ENCODE measurements at places on chromosomes 5 and 9. TPM values are rescaled to one million over a fixed set of nuclear protein-coding genes. Genes with fewer than 3 reads are reported as not detected.

DNA sequence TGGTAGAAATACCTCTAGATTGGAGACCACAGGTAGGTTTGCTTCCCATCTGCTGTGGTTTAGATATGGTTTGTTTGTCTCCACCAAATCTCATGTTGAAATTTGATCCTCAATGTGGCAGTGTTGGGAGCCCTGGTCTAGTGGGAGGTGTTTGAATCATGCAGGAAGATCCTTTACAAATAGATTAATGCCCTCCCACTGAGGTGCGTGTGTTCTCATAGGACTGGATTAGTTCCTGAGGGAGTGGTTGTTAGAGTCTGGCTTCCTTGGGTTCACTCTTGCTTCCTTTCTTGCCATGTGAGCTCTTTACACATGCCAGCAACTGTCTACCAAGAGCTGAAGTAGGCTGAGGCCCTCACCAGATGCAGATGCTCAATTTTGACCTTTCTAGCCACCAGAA is 391.1 kb upstream of the GRIA1 start:
- DNase-seq, result no peak

GRCh38 chr9:118652258-118652657 is 717.0 kb downstream of the BRINP1 start:
- no peak for DNase-seq

GRCh38 chr5:50905996-50906570 is 239.6 kb downstream of the PARP8 start:
- no peak for DNase-seq

DNA sequence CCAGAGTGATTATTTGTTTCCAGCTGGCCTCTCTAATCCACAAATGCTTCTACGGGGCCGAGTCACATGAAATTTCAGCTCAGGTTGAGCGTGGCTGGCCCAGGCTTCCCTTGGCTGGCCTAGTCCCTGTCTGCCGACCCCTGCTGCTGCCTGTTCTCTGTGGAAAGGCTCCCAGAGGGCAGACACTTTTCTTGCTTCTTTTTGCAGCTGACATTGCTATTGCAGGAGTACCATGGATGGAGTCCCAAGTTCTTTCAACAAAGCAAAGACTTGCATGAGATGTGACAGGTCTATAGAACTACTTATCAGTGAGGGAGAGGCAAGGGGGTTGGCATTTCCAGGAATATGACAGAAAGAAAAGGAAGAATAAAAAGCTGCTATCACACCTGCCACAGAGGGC is 287.4 kb upstream of the ARRDC3 start:
- no peak for DNase-seq

DNA sequence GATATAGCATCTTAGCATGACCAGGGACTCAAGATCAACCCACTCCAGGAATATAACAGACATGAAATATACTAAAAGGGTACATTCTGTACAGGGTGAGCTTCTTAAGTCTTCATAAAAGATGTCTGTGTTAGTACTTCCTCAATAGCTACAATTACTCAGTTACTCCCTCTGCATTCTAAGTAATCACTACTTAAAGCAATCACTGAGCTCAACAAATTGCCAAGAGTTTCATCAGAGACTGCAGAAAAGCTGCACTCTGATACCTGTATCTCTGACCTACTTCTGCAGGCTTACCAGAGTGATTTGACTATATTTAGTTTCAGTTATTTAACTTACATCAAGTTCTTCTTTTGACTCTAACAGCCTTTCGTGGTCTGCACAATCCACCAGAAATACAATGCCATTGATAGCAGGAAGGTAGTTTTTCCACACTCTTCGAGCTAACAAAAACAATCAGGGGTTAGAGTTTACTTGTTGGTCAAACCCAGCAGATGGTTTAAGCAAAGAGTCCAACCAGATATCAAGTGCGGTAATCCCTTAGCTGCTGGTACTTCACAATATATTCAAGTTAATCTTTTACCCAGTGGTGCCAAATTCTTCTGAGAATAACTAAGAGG is 23.3 kb downstream of the SAR1B start:
- no peak for DNase-seq

DNA sequence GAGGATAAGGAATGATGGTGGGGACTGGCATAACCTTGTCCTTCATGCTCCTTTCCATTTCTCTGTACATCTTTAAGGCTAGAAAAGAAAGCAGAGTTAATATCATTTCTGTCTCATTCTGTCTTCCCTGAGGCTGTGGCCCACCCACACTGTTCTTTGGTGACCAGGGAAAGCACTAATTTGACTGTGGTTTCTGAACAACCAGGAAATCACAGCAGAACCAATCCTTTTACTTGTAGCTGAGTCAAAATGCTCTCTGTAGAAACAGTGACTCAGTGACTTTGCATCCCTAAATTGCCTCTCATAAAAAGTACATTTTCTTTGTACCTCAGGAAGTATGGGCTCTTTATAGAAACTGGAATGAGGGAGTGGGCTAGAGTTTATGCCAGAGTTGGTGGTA is 28.1 kb downstream of the IL33 start:
- DNase-seq, result peak; percentile 40

- no peak for DNase-seq
Measured at GRCh38 chr5:151123897-151124751, 33.5 kb downstream of the ANXA6 start.

GRCh38 chr9:107935931-107936330 is 446.4 kb upstream of the KLF4 start:
- DNase-seq, result no peak

DNA sequence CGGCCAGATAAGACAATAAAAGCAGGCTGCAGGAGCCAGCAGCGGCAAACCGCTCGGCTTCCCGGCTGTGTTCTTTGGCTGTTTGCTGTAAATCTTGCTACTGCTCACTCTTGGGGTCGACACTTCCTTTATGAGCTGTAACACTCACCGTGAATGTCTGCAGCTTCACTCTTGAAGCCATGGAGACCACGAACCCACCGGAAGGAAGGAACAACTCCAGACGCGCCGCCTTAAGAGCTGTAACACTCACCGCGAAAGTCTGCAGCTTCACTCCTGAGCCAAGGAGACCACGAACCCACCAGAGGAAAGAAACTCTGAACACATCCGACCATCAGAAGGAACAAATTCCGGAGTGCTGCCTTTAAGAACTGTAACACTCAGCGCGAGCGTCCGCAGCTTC is 451.7 kb downstream of the AGTPBP1 start:
- DNase-seq, result peak; percentile 79

- DNase-seq, result no peak
Measured at GRCh38 chr5:145588113-145588512, 247.0 kb downstream of the PRELID2 start.

DNA sequence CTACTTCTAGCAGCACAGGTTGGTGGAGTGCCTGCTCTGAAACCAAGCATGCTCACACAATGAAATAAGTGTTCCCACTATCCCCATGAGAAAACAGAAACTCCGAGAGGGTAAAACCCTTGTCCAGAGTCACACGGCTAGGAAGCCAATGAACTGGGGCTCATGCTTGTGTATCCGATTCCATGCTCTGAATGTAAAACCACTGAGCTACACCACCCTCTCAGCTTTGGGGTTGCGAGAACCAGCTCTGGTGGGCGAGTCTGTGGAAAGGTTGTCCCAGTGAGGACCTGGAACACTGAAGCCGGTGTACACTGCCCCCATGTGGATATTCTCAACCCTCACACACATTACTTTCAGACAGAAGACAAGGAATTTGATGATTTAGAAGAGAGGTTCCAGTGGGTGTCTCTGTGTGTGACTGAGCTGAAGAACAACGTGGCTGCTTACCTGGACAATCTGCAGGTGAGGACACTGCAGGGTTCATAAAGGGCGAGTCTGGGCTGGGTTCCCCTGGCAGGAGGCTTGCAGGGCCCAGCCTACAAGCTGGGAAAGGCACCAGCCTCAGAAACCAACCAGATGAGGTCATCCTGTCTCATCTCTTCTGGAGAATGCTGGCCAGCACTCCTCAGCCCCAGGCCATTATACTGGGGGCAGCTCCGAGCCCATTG is 37.4 kb downstream of the ARHGEF37 start:
- peak; percentile 57 for DNase-seq

DNA sequence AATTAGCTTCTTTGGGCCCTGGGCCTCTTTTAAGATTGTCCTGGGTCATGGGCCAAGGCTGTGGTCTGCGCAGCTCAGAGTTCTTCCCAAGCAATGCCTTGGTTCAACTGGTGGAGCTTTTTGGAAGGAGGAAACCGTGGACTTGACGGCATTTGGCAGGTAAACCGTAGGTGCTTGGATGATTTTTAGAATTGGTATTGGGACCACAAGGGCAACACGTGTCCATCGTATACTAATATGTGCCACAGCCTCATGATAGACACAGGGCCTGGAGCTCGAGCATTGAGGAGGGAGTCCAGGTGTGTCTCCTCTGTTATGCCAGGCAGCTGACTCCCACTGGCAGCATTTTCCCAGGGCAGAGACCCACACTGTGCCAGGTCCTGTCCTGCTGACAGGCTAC is 120.9 kb upstream of the PITX1 start:
- DNase-seq, result peak; percentile 28

DNA sequence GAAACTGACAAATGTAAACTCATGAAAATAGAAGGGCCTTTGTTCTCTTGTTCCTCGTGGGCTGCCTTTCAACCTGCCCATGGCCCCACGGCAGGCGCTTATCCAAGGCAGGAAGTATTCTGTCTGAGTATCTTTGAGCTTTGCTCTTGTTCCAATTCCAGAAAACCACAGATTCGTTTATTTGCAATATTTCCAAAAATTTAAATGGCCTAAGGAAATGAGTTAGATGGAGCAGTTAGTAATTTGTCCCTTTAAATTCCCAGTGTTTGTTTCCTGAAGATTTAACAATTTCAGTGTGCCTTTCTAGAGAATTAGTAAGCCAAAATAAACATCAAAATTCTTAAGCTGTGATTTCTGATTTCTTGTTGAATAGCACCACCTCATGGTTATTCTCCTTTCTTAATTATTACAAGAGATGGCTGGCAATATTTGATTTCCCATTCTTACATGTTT is 299.4 kb upstream of the RASA1 start:
- no peak for DNase-seq

DNA sequence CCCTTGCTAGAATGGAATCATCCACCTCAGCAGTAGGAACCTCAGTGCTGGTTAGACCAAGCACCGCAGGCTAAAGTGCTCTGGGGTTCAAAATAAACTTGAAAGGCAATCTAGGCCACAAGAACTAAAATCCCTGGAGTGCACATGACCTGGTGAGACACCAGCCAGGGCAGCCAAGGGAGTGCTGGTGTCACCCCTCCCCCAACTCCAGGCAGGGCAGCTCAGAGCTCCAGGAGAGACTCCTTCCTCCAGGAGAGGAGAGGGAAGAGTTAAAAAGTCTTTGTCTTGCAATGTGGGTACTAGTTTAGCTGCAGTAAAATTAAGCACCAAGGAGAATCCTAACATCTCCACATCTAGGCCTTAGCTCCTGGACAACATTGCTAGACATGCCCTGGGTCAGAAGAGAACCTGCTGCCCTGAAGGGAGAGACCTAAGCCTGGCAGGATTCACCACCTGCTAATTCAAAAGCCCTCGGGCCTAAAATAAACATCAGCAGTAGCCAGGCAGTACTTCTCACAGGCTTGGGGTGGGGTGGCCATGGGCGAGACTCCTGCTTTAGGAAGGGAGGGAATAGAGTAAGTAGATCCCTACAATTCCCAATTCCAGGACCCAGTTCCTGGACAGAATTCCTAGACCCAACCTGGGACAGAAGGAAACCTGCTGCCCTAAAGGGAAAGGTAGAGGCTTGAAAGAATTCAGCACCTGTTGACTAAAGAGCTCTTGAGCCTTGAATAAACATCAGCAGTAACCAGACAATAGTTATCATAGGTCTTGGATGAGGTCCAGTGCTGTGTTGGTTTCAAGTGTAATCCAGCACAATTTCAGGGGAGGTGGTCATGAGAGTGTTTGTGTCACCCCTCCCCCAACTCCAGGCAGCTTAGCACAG is 25.8 kb downstream of the UGT3A2 start:
- no peak for DNase-seq

DNA sequence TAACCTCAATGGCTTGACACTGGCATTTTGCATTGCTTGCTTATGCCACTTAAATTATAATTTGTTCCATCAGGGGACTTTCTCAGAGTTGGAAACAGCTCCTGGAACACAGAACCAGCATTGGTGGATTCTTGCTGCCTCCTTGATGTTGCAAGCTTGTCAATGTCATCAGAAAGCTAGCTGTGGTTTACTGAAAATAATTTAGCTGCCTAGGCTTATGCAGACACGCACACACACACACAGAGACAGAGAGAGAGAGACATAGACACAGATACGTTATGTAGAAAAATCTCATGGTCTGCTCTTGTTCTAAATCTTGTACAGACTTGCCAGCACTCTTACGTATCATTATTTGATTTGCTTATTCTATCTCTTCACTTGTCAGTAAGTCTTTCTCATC is 78.0 kb downstream of the HMHB1 start:
- no peak for DNase-seq

GRCh38 chr5:132489051-132489770 is 1.4 kb downstream of the IRF1 start:
- DNase-seq, result peak; percentile 53

GRCh38 chr5:150497989-150498317 is 10.0 kb upstream of the NDST1 start:
- DNase-seq, result no peak

DNA sequence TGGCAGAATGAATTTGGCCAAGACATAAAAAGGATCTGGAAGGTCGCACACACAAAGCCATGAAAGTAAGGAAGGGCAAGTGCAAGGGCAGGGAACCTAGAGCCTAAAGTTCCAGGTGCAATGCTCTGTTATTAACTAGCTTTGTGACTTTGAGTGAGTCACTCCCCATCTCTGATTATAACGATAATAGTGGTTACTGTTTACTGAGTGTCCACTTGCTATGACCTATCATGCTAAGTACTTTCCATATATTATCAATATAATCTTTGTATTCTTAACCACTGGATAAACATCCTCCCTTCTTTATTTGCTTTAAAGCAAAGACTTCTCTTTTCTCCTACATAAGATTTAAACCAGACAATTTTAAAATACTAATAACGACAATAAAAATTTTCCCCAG is 504.6 kb upstream of the BRINP1 start:
- no peak for DNase-seq

DNA sequence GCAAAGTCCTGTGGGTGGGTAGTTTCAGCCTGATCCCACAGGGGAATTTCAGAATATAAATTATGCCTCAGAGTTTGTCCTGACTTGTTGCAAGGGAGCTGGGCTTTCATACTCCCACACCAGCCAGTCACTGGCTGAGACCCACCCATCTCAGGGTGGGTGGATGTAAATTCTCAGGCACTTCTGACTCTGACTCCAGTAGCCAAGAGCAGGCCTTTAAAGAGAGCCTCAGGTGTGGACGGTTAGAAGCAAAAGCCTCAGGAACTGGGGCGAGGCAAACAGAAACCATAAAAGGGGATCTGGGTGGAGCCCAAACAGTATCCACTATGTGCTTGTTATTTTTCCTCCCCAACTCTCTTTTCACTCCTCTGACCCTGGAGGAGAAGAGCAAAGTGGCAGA is 28.6 kb upstream of the FBXW11 start:
- no peak for DNase-seq

DNA sequence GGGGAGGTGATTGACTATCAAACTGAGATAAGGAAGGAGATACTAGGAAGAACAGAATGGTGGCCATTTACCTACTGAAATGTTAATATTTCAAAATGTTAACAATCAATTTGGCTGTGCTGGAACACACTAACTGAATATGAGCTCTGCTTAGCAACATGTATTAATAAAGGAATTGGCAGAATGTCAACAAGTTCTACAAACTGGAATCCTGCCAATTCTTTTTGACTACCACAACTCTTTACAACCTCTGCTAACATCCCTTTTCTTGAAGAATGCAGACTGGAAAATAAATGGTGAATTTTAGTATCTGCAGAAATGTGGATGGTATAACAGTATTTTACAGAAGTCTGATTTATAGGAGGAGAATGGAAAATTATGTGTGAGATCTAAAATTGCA is 446.4 kb downstream of the ISL1 start:
- no peak for DNase-seq

Gene IL4
- total RNA-seq, result 0.53 TPM

Gene MARCOL
- total RNA-seq, result not detected

Gene PITX1
- total RNA-seq, result 0.14 TPM
